Breast epithelium (tissue), 4 donors: ENCODE measurements at places on chromosomes 12 and 14.

DNA sequence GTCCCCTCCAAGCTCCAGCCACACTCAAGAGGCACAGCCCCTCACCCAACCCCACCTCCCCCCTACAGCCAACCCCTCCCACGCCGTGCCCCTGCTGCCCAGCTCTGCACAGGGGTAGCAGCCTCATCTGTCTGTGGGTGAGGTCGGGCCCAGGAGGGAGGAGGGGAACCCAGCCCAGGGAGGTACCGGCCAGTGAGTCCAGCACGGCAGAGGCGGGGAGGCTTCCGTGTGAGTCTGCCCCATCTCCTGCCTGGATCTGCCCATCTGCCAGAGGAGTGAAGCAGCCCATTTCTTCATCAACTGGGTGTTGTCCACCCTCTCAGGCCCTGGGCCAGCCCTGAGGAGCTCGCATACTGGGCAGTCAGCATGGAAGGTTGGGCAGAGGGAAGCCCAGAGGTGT, 54.2 kb downstream of the CCNK start:
- no peak for DNase-seq

GRCh38 chr14:97298331-97298730, 501.1 kb downstream of the VRK1 start:
- no peak for DNase-seq

DNA sequence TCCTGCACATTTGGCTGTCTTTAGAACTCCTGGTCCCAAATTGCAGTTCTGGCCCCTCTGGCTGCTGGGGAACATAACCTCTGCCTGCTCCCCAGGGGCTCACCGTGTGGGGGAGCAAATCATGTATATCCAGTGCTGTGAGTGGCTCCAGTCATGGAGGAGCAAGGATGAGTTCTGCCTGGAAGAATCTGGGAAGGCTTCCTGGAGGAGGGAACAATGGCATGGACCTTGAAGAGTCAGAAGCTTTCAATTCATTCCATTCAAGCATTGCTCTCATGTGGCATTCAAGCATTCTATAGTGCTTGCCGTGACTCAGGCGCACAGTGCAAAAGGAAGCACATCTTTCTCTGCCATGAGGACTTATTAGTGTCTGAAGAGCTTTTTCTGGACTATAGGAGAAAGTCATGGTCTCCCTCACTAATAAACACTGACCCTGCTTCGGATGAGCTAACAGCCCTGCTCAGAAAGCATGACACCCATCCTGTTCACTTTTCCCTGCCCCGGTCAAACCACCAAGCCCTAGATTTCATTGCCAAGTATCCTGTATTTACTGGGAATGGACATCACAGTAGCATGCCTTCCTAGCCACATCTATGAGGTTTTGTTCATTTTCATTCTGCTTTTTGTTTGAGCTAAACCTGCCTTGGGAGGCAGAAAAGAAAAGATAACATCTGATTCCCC, 3.5 kb downstream of the IFI27 start:
- DNase-seq = no peak

DNA sequence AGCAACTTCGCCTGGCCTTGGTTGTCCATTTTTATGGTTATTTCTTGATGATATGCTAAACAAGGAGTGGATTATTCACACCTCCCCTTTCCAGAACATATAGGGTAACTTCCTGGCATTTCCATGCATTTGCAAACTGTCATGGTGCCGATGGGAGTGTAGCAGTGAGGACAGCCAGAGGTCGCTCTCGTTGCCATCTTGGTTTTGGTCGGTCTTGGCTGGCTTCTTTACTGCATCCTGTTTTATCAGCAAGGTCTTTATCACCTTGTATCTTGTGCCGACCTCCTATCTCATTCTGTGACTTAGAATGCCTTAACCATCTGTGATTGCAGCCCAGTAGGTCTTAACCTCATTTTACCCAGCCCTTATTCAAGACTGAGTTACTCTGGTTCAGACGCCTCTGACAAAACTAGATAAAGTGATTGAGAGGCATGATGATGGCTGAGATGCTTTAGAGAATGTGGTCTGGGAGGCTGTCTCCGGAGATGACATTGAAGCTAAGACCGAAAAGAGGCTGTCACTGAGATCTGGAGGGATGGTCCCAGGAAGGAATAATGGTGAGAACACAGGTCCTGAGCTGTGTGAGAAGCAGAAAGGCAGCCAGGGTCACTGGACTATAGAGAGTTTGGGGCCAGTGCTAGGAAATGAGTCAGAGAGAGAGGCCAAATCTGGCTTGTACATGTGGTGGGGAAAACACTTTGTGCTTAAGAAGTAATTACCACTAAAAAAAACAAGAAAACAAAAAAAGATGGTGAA, 2.9 kb downstream of the GLT1D1 start:
- no peak for DNase-seq

DNA sequence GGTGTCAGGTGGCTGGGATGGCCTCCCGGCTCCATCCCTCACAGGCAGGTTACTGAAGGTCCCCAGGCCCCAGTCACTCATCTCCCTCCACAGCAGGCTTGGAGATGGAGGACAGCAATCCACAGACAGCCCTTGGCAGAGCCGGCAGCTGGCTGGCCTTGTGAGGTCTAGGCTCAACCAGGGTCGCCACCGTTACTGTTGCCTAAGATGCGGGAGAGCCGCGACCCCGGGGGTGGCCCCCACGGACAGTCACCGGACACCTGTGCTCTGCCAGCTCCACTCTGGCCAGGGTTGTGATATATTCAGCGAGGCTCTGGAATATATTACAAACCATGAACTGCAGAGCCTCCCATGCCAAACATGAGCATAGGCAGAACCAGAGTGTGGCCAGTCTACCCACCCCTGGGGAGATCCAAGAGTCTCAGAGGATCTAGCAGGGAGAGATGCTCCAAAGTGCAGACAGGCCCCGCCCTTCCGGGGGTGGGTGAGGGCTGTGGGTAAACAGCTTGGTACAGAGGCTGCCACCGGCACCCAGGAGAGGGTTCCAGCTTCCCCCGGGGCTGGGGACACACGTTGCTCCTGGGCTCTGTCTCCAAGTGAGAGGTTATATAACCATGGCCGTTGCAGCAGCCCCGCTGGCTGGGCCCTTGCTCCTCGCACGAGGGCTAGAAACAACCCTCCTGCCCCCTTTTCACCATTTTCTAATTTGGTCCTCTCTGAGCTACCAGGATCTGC, 55.9 kb upstream of the DIO3 start:
- DNase-seq = no peak

GRCh38 chr12:78959556-78959955, 95.0 kb downstream of the SYT1 start:
- no peak for DNase-seq

GRCh38 chr12:38137716-38138115, 178.9 kb upstream of the ALG10B start:
- no peak for DNase-seq

- DNase-seq = no peak
Observed at GRCh38 chr12:121831571-121832245, 27.0 kb downstream of the HPD start.

- DNase-seq = no peak
Observed at GRCh38 chr12:106975993-106976658, 10.8 kb downstream of the MTERF2 start.

DNA sequence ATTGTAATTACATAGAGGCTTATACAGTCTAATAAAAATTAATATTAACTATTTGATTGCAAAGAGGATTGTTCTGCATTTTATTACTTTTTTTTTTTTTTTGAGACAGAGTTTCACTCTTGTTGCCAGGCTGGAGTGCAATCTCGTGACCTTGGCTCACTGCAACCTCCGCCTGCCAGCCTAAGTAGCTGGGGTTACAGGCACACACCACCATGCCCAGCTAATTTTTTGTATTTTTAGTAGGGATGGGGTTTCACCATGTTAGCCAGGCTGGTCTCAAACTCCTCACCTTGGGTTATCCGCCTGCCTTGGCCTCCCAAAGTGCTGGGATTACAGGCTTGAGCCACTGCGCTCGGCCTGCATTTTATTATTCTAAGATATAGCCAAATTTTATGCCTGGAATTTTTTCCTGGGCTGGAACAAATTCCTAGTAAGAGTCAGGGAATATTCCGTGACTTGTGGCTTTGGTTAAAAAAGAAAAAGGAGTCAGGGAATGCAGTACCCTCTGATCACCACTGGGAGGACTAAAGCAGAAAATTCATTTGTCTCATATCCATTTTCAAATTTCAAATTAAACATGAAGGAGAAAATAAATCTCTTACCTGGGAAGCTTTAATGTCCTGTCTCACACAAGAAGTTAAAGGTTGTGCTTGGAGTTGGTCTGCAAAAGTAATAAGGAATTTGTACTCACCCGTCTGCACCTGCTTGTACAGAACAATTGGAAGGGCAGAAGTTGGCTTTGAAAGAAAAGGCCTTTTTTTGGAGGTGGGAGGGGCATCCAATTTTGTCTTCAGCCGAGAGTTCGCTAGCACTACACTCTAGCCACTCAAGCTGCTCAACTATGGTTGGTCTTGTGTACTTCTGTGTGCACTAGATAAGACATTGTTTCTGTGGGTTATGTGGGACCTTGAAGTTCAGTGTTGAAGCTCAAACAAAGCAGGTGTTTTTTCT, 8.7 kb downstream of the MARK3 start:
- DNase-seq = no peak

DNA sequence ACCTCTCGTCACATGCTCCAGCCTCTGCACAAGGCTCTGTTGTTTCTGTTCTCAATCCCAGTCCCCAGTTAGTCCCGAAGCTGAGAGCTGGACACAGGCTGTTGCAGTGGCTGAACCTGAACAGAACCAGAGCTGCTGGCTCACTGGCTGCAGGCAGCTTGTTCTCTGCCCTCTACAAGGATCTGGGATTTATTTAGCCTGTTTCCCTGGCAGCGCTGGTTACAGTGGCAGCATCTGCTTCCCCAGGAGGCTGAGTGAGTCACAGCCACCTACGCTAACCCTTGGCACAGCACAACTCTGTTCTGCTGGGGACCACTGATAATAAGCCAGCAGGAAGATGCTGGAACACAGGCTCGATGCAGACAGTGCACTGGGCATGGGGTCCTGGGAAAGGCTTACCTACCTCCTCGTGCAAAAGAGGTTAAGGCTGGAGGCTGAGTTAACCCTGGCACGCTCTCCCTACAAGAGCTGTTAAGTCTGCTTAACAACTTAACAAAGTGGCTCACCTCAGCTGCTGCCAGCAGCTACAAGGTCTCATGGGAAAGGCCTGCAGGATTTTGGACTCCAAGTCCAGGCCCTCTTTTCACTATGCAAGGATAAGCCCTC, 299.6 kb downstream of the PCNX1 start:
- peak; percentile 70 for DNase-seq

DNA sequence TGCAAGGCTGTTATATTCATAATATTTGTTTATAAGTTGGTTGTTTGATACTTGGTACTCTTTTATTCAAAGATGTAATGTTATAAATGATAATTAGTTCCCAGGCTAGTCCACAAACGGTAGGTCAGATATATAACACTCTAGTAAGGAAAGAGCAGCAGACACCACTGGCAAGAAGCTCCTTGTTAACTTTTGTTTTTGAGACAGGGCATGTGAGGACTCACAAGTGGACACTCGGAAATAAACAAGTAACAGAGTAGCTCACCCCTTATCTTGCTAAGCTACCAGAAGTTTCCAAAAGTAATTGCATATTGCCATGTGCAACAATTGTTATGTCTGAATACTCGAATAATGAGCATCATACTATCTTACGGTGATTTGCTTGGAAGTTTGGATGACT, 38.6 kb upstream of the YARS2 start:
- DNase-seq = no peak
